ENCODE measurements at places on chromosomes 12 and 14. TPM values are rescaled to one million over a fixed set of nuclear protein-coding genes. Genes with fewer than 3 reads are reported as not detected.

The PRB2 gene
- not detected for polyA plus RNA-seq

The ZNF891 gene
- 2.4 TPM for polyA plus RNA-seq

The CCNB1IP1 gene
- polyA plus RNA-seq = 58.8 TPM

The EPYC gene
- polyA plus RNA-seq = not detected

The SOAT2 gene
- polyA plus RNA-seq = 0.10 TPM
